Stromal cell of bone marrow (primary cell): ENCODE measurements at places on chromosomes 7 and 10.

DNA sequence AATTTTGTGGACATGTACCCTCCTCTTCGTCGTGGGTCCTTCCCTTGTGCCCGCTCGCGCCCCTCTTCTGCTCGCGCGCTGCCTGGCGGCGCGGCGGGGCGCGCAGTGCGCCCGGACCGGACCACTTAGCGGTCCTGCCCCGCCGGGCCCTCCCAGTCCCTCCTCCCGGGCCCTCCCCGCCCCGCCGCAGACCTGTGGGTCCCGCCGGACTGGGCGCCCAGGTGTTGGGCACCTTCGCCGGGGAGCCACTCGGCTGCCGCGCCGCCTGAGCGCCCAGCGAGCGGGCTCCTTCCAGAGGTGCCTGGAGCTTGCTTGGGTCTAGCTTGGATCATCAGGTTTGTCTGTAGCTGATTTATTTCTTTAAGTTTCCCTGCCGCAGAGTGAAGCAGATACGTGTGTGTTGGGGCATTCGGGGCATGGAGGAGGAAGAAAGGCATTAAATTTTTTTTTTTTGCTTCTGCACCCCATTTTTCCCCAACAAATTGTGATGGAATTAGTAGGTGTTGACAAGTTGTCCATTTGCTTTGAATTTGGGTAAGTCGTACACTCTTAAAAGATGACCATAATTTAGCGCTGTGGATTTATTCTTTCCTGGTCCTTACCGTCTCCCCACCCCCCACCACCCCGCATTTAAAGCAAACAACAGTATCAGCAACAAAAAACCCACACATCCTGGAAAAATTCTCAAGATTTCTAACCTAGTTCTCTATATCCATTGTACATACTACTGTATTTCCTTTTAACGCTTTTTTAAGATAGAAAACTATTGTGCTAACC lies 905 bp downstream of the C1GALT1 start:
- DNase-seq = no peak

- DNase-seq = no peak
Observed at GRCh38 chr10:89921403-89921802, 220.0 kb downstream of the KIF20B start.

DNA sequence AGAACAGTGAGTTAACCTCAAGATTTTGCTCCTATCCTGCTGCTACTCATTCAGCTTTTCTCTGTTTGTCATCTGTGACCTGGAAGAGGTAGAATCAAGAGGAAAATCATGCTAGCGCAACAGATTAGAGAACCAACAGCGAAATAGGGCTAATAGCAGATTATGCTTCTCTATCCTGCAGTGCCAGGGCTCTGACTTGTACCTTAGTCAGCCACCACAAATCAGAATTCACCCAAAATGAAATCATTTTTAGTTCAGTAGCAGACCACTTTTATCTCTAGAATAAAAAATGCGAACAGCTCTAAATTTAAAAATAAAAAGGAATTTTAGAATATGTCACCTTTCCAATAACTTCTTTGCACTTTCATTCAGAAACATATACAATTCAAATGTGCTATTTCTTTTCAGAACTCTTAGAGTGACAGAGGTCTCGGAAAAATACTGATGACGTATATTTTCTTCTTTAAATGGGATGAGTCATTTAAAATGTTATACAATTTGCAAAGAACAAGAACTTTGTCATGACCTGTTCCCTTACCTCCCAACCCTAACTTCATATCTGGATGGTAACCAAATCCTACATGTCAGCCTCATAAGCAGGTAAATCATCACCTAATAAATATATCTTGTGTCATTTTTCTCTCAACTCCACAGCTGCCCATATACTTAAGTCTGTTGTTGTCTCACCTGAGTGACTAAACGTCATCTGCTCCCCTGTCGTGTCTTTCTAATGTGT lies 896.4 kb downstream of the PCDH15 start:
- DNase-seq = no peak

- DNase-seq = peak; percentile 55
Observed at GRCh38 chr10:33335801-33336581, 1.5 kb upstream of the NRP1 start.

- no peak for DNase-seq
Observed at GRCh38 chr7:46545790-46546189, 624.7 kb upstream of the IGFBP3 start.

GRCh38 chr7:122643250-122643649 lies 55.7 kb downstream of the RNF133 start:
- DNase-seq = no peak

DNA sequence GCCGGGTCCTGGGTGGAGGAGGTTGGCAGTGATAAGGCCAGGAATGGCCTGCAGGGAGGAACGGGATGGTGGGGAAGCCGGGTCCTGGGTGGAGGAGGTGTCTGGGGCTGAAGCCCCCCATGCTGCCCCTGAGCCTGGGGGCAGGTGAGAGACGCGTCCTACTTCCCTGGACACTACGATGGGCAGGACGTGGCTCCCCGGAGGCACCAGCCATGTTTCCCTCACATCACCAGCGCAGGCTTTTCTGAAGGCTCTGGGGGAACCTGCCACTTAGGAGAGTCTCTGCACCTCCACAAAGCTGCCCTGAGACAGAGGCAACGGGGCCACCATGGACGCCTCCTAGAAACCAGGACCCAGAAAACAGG lies 324.8 kb downstream of the DNAJB6 start:
- DNase-seq = no peak

DNA sequence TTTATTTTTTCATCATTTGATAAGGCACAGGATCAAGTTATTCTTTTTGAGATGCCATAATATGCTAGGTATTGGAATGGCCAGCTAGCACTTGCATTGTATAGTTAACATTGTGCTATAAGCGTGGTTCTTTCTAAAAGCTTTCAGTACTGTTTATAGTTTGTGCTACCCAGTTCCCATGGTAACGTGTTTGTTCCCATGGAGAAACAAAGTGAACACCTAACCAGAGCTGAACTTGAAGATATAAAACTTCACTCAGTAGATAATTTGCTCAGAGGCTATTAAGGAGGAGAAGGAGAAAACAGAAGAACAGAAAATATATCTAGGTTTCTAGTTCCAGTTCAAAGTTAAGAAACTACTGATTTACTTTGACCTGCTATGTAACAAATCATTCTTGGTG lies 23.6 kb upstream of the ITGB8 start:
- no peak for DNase-seq

- no peak for DNase-seq
Observed at GRCh38 chr10:127943336-127943910, 36.5 kb downstream of the PTPRE start.

DNA sequence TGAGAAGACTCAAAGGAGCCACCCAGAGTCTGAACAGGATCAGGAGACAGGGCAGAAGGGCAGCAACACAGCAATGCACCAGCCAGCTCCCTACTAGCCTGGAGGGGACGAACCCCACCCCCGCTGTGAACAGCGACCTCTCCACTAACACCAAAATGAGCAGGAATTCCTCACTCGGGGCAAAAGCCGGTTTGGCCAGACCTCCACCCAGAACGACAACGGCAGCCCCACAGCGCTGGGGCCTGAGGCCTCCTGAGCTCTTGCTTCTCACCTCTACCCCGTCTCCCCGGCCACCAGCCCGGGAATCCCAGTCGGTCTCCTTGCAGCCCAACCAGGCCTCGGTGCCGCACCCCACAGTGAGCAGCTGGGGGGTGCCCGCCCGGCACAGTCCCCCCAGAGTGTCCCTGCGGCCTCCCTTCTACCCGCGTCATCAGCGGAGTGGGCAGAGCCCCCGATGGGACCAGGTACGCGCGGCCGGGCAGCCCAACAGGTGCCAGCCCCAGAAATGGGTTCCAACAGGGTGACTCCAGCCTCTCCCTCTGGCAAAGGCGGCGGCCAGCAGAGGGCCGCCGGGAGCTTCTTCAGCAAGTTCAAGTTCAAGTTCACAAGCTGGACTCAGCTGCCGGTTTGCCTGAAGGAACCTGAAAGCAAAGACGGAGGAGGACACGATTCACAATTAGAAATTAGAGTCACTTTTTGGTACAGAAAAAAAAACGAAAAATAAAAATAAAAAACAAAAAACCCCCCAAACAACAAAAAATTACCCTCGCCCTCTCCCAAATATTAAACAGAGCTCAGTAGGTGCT lies 129.0 kb downstream of the MARCHF5 start:
- DNase-seq = no peak

DNA sequence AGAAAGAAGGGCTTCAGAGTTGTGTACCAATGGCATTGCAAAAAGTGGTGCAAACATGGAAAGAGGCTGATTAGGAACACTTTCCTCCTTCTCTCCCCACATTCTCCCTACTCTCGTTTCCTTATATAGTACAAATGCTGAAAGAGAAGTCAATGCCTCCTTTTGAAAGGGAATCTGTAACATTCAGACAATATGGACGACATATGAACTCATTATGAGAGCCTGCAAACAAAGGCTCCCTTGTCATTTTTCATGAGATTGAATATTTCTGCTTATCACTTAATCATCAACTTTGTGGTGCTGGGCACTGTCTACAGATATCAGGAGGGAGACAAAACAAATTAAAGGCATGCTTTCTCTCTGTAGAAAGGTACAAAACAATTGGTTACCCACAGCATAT lies 437.1 kb upstream of the PHF14 start:
- DNase-seq = no peak
